NCI-H2171 (cell line): ENCODE measurements at places on chromosomes 13 and 19.
A peak's percentile ranks its signal among the peaks of the same experiment; 100 is the strongest.

- DNase-seq = no peak
These were observed 371.4 kb upstream of the SLC10A2 start for GRCh38 chr13:103437651-103438050.

- no peak for DNase-seq
These were observed 172.5 kb upstream of the SLITRK5 start for GRCh38 chr13:87498681-87499080.

DNA sequence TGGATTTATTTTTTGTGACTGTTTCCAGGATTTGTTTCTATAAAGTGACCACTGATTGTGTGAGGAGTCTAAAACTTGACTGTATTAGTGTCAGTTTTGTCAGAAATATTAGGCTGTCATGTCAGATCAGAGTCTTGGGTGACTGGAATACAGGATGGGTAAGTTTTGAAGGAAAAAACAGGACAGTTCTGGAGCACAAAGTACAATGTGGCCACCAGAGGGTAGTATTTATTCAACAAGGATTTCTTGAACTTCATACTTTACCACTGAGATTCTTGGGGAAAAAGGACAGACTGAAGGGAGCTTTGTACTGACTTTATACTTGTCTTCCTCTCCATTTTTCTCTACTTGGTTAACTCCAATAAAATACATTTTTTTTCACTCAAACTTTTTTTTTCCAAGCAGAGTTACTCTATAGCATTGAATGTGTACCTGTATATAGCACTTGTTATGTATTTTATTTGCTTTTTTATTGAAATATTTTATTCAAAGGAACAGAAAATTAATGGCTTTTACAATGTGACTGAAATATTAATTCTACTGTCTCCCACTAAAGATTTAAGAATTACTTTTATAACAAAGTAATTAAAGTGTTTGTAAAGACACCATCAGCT lies 51.1 kb downstream of the LMO7 start:
- DNase-seq = peak; percentile 37

GRCh38 chr13:53090461-53090860 lies 61.8 kb downstream of the OLFM4 start:
- DNase-seq = no peak

GRCh38 chr13:22081430-22081829 lies 410.6 kb downstream of the FGF9 start:
- no peak for DNase-seq

- no peak for DNase-seq
These were observed 1405.1 kb downstream of the PCDH9 start for GRCh38 chr13:65825039-65825438.

DNA sequence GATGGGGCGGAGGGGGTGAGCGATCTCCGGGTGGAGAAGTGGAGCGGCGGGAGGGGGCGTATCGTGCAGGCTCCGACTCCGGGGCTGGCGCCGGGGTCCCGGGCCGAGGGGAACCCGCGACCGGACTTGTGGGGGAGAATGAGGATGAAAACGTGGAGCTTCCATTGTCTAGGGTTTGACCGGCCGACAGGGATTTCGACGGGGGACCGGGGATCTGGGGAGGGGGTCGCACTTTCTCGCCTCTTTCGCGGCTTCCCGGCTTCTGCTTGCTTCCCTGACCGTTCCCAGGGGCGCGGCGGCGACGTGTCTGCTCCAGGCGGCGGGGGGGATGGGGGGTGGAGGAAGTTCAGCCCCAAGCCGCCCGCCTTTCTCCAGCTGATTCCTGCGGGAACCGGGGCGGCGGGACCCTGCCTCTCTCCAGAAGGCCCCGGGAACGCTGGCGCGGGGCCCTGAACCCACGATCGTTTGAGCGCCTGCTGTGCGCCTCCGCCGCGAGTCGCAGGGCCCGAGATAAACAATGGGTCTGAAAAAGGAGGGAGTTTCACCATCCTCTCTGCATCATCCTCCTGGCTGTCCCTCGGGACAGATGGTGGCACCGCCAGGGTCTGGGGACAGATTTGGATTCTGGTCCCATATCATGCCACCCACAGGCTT lies 790 bp downstream of the TPM4 start:
- DNase-seq = peak; percentile 64

- no peak for DNase-seq
These were observed 25.5 kb downstream of the ELL start for GRCh38 chr19:18496167-18496979.

DNA sequence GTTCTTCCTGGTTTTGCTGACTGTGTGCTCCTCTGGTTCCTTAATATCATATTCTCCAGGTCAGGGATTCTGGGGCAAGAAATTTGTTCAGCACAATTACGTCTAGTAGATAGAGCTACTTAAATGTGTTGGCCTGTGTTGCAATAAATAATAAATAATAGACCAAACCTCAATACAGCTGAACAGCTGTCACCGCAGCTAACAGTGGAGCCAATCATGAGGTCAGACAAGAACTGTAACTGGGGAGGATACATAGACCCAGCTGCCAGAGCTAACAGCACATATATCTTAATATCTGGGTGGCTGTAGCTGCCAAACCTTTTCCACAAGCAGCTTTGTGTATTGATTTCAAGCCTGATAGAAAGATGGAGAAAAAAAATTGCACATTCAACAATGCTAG lies 1596.3 kb upstream of the PCDH20 start:
- DNase-seq = no peak

DNA sequence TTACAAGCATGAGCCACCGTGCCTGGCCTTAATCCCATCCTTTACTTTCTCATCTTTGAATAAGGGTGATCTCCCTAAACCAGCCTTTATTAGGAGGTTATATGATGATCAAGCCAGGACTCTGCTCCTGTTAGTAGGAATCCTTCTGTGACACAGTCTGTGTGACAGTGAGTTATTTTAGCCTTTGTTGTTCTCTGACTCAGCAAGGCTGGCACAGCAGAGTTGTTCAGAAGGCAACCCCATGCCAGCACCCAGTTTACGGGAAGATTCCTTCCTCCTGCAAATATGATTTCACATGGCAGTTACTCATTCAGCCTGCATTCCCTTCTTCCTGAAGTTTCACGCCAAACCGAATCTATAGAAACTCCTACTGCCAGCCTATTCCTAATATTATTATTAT lies 10.5 kb upstream of the MIER2 start:
- DNase-seq = no peak

GRCh38 chr13:51292000-51292565 lies 47.4 kb upstream of the SERPINE3 start:
- no peak for DNase-seq

DNA sequence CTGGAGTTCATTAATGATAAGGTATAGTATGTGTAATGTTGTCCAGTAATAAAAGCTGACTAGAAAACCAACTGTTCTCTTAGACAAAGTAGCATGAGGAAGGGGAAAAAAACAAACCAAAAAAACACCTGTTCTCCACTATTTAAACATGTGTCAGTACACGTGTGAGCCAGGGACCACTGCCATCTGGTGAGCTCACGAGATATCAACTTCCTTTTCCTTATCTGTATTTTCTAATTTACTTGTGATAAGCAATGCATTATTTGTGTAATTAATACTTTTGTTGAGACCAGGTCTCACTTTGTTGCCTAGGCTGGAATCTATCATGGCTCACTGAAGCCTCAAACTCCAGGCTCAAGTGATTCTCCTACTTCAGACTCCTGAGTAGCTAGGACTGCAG lies 4.3 kb upstream of the SIX5 start:
- DNase-seq = peak; percentile 15

DNA sequence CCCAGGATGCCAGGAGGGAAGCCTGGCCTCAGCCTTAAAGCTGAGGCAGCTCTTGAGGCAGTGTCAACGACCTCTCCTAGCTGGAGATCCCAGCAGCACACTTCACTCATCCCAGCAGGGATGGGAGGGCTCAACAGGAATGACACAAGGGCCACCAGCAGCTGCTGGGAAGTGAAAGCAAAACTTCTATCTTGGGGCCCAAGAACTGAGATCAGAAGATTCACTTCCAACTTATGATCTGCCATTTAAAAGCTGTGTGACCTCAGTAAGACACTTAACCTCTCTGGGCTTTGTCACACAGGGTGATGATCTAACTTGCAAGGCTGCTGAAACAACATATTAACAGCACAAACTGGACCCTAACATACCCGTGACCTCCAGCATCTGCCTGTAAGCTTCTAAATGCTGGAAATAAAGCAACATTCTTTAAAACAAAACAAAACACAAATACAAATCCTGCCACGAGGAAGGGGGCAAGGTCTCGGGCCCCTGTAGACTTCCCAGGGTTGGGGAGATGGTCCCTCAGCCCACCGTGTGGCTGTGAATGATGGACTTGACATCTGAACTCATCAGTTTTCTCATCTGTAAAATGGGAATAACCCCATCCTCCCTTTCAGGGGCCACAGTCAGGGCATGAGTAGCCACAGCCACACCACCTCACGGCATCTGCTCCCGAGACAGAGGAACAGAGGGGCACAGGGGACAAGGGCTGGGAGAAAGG lies 22.7 kb downstream of the ELL start:
- DNase-seq = no peak

GRCh38 chr19:43818500-43818899 lies 8.6 kb upstream of the ZNF283 start:
- no peak for DNase-seq

- no peak for DNase-seq
These were observed 261.3 kb downstream of the DACH1 start for GRCh38 chr13:71605744-71606143.

GRCh38 chr19:13990085-13990484 lies 16.0 kb downstream of the RFX1 start:
- DNase-seq = no peak
